ENCODE measurements at places on chromosomes 6 and 20. TPM values are rescaled to one million over a fixed set of nuclear protein-coding genes. Genes with fewer than 3 reads are reported as not detected.

DNA sequence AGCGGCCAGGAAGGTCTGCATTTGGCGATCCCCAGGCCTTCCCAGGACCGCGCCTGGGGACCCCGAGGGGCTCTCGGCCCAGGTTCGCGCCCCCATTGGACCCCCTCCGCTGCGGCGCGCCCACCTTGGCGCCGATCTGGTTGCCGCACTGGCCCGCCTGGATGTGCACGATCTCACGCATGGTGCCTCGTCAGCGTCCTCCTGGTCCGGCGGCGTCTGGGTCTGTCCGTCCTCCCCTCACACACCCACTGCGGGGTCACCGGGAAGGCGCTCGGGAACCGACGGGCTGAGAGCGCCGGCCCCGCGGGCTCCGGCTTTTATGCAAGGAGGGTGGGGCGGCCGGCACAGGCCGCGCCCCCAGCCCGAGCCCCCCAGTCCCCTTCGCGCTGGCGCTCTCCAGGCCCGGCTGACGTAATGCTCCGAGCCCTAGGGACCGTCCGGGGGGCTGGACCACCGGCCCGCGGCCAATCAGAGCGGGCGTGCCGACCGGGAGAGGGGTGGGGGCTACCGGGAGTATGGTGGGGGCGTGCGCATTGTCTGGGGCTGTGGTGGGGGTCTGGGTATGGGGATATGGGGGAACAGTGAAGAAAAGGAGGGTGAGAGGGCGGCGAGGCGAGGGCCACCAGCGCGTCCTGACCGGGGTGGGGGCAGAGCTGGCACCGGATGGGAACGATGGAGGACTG lies at the start of gene TUBB2B:
Gene TUBB2B, minus strand, starts transcription at position 291 of the 683 bp plus-strand sequence. Its CDS starts 110 bp downstream, at position 181.
- DNase-seq, result no peak

DNA sequence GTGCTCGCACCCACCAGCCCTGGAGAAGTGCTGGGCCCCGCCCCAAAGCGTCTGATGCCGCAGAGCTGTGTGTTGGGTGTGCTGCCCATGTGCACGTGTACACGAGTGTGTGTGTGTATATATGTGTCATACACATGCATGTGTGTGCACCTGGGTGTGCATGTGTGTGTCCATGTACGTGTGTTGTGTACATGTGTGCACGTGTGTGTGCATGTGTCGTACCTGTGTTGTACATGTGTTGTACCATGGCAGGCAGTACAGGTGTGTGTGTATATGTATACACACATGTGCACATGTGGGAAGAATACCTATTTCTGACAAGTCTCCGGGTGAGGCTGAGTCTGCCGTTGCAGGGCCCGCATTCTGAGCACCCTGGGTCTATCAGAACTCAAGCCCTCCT lies 6.2 kb upstream of the MRGBP start:
- DNase-seq, result no peak

GRCh38 chr6:101163611-101164010 lies 229.9 kb upstream of the GRIK2 start:
- no peak for DNase-seq

- no peak for DNase-seq
These were observed 209.8 kb upstream of the FOXA2 start for GRCh38 chr20:22794200-22794599.

Gene RPS21
- 2,475 TPM for total RNA-seq

DNA sequence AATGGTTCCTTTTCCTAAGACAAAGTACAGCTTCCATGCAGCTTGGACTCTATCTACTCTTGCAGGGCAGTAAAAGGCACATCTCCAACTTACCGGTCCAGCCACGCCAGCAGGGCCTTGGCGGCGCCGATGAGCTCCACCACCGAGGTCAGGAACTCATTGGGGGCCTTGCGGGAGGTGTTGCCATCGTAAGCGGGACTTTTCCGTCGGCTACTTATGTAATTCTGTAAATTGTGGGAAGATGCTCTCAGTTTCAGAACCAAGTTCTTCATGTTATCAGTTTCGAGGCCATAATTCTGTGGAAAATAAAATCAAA lies 68.5 kb downstream of the CNKSR3 start:
- no peak for DNase-seq

- DNase-seq, result no peak
These were observed 49.1 kb downstream of the RFPL4B start for GRCh38 chr6:112396221-112396620.

Gene AAR2
- total RNA-seq, result 28.2 TPM

DNA sequence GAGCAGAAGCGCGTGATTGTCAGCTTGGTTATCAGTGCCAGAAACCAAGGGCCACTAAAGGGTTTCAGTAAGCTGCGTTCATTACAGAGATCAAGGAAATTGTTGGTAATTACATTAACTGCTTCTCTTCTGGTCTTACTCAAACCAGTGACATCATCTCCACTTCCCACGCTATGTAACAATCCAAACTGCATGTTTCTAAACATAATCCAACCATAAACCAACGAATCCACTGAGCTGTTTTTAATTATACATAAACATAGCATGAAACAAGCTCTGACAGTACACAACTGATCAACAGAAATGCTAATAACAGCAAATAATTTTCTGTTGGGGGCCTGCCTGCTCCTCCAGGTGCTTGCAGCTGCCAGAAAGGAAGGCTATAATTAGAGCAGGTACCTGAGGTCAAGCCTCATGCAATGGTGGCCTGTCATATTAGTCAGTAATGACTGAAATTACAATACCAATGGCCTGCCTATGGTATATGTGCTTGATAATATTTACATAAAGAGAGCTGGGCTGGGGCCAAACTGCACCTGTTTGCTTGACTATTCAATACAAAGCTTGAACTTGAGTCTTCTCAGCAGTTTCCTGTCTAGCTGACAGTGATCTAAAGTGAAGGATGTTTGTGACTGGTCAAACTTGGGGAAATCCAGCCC lies 40.1 kb downstream of the ILRUN start:
- no peak for DNase-seq

Gene GPX5
- total RNA-seq, result not detected

GRCh38 chr6:161649068-161649467 lies 375.2 kb upstream of the AGPAT4 start:
- no peak for DNase-seq

DNA sequence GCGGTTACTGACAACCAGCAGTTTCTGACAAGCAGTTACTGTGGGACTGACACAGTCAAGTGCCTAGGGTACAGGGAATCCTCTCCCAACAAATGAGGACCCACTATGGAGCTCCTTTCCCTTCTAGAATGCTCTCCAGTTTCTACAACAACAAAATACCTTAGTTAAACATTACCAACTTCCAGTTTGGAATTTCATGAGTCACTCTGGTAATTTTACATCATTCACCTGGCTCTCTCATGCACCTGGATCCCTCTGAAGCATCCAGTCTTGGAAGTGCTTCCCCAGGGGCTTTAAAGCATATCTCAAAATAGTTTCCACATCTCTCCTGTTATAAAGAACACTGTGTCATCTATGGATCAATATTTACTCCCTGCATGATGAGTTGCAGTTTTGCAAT lies 286.7 kb upstream of the SPTLC3 start:
- DNase-seq, result no peak

DNA sequence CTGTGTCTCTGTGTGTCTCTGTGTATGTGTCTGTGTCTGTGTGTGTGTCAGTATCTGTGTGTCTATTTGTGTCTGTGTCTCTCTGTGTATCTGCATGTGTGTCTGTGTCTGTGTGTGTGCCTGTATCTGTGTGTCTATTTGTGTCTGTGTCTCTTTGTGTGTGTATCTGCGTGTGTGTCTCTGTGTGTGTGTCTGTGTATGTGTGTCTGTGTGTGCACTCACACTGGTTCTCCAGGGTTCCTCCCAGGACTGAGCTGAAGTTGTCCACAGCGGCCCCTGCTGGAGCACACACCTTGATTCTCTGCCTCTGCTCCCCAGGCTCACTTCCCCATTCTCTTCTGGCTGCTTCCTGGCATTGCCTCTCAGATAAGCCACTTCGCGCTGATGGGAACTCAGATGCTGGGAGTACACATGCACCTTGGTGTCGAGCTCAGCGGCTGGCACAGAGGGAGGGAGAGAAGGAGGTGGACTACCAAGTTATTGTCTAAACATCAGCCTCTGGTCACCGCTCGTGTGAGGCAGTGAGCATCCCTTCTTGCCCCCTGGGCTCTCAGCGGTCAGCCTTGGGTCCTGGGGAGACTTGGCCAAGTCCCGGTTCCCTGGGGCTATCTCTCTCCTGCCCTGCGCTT lies 104.9 kb upstream of the NXT1 start:
- DNase-seq, result no peak

Gene VEGFA
- 26.1 TPM for total RNA-seq

Gene CTCFL
- total RNA-seq, result not detected
